ENCODE measurements at places on chromosomes 7 and 10.
A peak's percentile ranks its signal among the peaks of the same experiment; 100 is the strongest.

DNA sequence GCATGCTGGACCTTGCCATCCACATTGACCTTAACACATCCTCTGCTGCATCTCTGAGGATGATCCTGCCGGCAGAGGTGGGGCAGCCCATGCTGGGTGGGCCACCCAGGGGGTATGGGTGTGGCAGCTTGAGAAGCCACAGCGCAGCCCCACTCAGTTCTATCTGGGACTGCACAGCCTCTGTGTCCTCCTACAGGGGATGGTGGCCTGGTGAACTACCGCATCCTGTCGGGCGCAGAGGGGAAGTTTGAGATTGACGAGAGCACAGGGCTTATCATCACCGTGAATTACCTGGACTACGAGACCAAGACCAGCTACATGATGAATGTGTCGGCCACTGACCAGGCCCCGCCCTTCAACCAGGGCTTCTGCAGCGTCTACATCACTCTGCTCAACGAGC, 12.2 kb upstream of the C10orf105 start:
- no peak for ATAC-seq

GRCh38 chr10:122344741-122345258, 29.7 kb upstream of the PLEKHA1 start:
- no peak for ATAC-seq

- peak; percentile 4 for ATAC-seq
Measured at GRCh38 chr10:124917428-124918190, 24.3 kb upstream of the ZRANB1 start.

- ATAC-seq = no peak
Measured at GRCh38 chr10:109964318-109964717, 41.0 kb upstream of the XPNPEP1 start.

DNA sequence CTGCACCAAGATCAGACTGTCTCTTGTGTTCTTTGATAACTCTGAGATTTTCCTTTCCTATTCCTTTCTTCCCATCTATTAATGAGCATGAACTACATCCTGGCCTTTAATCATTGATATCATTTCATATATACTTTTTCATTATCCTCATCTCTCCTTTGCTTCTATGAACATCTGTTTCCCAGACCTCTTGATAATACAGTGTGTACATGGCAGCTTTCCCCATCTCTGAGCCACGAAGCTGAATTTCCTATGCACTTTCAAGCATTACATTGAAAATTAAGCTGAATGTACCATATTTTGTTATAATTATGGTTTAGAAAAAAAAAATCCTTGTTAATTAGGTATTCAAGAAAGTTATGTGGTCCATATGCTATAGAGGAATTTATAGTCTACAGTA, 60.9 kb upstream of the CREB5 start:
- no peak for ATAC-seq

DNA sequence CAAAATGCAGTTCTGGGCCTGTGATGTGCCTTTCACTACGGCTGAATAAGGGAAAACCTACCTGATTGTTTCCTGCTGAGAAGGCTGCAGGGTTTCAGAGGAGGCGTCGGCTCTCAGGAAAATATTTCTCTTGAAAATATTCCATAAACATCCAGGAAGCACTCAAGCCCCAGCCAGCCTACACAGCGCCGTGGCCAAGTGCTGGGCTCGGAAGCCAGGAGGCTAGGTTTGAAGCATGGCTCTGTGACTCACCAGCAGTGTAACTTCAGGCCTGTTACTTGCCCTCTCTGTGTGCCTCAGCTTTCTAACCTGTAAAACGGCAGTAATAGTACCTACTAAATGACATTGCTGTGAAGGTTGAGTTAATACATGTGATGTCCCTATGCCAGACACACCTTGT, 399.1 kb downstream of the GATA3 start:
- ATAC-seq = no peak

DNA sequence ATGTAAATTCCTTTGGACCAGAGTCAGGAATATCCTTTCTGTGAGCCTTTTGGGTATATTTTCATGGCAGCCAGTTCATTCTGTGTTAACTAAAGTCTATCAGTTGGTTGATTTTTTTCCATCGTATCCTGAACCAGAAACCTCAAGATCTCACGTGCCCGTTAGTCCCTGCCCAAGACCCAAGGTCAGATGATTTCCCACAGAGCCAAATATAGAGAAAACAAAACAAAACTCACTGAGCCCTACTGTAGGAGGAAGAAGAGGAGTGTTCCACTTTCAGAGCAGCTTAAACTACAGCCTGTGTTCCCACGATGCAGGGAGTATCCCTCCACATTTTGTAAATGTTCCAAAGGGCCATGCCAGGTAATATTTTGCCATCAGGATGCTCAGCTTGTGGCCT, 96.0 kb upstream of the ADO start:
- ATAC-seq = no peak

DNA sequence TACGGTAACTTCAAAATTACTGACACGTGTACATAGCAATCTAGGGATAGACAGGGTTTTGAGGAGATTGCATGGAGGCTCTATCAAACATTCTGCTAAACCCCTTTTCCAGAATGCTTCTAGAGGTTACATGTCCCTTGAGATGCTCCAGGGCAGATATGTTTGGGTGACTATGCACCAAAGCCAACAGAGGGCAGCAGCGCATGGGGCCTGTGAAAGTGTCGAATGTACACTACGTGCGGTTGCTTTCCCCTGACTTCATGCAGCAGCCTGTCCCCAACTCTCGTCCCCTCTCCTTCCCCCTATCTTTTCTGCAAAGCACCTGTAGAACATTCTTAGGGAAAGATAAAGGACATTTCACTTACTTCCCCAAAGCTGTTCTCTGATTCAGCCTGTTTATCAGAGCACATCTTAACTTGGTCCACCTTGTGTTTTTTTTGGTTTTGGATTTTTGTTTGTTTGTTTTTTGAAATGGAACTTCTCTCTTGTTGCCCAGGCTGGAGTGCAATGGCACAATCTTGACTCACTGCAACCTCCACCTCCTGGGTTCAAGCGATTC, 90.2 kb downstream of the UBE3C start:
- ATAC-seq = no peak

- ATAC-seq = peak; percentile 82
Measured at GRCh38 chr7:67462781-67463191, 466.2 kb downstream of the TYW1 start.

DNA sequence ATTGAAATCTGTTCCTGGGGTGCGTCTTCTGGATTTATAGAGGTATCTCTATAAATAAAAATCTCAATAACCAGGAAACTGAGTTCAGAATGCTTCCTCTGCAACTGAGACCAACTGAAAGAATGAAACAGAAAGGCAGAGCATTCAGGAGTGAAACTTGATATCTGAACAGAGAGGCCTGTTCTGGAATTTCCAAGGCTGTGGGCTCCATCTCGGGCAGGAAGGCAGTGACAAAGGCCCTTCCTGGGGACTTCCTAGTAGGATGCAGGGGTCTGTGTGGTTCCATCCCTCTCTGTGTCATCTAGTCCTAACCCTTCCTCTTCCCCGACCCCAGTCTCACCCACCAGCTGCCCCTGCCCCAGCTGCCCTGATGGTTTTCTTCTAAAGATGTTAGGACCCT, 52.0 kb downstream of the JCAD start:
- ATAC-seq = no peak

DNA sequence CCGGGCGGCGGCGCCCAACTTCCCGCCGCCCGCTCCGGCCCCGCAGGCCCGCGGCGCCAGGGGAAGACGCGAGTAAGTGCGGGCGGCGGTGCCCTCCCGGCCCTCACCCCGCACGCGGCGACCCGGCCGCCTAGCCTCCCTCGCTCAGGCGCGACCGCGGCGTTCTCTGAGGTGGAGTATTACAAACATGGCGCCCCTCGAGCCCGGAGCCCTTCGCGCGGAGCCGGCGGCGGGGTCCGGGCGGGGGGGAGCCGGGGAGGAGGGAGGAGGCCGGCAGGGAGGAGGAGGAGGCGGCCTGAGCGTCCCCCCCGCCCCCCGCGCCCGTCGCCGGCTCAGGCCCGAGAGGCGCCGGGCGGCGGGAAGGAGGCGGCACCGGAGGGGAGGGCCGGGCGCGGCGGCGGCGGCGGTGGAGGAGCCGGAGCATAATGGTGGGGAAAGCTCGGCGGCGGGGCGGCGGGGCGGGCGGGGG, at the start of gene ZMYND11:
Gene ZMYND11, plus strand, starts transcription at position 324 of the 469 bp plus-strand sequence. CDS start 44,558 bp downstream, outside the sequence.
- peak; percentile 88 for ATAC-seq

DNA sequence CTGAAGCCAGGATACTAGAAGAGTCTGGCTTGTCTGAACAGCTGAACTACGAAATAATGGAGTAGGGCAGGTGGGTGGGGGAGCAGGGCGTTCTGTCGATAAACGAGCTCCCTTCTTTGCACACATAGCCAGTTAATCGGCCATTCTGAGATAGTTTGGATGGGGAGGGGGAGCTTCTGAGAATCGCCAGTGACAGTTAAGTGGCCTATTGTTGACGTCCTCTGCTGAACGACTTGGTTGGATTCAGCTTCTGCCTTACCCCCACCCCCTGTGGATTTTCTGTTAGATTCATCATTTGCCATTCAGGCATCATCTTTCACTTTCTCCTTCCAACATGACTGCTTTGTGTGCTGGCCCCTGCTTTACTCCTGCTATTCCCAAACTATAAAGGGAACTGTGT, 520 bp downstream of the CPA5 start:
- no peak for ATAC-seq

DNA sequence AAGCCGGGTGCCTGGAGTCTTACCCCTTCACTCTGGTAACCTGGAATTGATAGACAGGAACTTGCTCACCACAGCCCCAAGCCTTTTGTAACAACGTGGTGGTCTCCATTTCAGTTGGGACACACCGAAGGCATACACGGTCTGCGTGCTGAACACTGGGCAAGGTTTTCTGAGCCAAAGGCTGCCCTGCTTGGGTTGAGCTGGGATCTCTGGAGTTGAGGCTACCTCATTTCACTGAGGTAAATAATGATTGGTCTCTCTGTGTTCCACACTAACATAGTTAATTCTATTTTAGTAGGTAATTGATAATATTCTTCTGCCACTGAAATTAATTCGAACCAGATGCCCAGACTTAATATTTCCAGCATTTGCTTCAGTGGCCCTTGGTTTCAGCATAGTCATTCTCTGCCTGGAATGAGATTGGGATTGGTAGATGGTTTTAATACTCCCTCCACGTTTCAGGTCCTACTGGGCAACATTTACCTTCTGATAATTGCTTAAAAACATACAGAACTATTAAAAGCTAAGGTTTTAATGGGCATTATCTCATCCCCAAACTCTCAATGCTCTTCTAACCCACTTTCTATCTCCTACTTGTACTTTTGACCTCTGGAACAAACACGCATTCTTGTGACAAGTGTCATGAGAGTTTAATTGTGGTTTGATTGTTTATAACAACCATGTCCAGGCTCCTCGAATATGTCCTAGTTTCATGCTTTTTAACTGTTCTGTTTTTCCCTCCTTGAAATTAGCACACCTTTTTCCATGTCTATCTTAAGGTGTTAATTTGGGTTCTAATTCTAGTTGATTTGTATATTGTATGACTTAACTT, 202.3 kb upstream of the KLF6 start:
- no peak for ATAC-seq

GRCh38 chr7:124027236-124027635, 5.6 kb downstream of the TMEM229A start:
- ATAC-seq = no peak

DNA sequence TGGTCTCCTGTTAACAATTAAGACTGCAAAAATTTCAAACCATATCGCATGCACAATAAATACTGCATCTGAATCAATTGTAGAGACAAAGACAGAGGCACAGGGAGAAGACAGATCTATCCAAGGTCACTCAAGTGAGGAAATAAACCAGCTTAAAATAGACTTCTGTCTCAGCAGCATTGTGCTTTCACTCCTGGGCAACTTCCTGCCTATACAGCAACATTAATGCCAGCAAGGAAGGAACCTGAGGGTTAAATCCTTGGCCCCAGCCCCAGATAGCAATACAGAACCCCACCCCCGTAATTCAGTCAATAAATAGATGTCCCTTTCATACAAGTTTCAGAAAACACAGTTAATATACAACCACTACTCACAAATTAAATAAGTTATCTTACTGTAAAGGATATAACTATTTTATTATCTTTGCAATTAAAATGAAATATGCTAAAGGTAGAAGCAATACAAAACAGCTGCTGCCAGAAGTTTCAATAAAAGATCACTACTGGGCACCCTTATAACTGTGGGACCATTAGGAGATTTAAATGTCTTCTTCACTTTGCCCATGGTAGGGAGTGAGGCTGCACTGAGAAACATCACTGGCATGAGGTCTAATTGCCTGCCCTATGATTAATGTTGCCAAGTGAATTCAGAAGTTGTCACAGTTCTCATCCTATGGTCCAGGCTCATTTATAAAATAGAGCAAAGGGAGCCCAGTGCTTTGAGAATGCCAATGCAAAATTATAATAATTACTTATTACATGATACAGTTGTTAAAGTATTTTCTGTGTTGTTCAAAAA, 49.4 kb downstream of the CAV1 start:
- ATAC-seq = no peak

DNA sequence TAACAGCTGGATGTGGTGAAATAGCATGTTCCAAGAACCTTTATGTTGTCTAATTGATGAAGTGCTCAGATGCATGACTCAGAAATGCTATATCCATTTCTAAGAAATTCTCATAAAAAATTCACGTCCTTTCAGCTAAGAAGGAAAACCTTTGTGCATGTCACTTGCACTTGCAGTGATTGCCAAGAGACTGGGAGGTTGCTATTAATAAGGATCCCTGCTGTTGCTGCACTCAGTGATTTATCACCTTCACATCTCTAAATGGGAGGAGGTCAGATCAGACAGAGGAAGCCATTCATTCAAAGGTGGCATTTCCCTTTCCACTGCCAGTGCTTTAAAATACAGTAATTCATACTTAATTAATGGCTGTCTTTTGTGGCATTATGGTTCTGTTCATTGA, 89.5 kb downstream of the THSD7A start:
- no peak for ATAC-seq

GRCh38 chr10:23441251-23441650, 2.4 kb downstream of the OTUD1 start:
- ATAC-seq = no peak

- no peak for ATAC-seq
Measured at GRCh38 chr10:132904814-132905649, 37.3 kb downstream of the CFAP46 start.

DNA sequence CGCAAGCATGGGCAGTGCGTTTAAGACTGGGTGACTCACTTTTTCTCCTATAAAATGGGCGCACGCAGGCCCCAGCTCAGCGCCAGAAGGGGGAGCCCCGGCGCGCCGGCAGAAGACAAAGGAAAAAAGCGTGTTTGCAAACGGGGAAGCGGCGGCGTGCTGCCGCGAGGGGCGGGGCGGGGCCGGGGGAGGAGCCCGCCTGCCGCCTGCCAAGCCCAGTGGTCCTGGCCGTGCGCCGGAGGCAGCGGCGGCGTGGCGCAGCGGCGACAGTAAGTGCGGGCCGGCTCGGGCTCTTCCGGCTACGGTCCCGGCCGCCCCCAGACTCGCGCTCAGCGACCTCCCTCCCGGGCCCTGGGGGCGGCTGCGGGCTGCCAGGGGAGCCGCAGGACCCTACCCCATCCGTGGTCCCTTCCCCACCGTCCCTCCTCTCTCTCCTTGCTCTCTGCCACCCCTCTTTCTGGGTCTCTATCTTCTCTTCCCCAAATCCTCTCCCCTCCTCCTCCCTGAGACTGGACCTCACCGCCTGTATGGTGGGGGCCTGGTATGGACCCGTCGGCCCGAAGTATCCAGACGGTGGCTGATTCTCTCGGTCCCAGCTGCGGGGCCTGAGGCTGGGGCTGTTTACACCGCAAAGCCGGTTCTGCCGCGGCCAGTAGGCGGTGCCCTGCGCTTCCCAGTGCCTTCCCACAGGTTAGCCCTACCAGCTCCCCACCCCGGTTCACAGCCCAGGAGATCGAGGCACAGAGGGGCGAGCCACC, at the start of gene SLC29A3:
Gene SLC29A3, plus strand, starts transcription at position 218 of the 758 bp plus-strand sequence. Its CDS starts 51 bp downstream, at position 269.
- peak; percentile 93 for ATAC-seq

GRCh38 chr7:45070254-45070642, 18.5 kb downstream of the NACAD start:
- no peak for ATAC-seq

All from gastroesophageal sphincter (tissue), 4 donors.